GM13977 (cell line): ENCODE measurements at places on chromosomes 4 and X.
A peak's percentile ranks its signal among the peaks of the same experiment; 100 is the strongest.

GRCh38 chr4:8285976-8286718 lies 16.6 kb downstream of the HTRA3 start:
- no peak for DNase-seq

DNA sequence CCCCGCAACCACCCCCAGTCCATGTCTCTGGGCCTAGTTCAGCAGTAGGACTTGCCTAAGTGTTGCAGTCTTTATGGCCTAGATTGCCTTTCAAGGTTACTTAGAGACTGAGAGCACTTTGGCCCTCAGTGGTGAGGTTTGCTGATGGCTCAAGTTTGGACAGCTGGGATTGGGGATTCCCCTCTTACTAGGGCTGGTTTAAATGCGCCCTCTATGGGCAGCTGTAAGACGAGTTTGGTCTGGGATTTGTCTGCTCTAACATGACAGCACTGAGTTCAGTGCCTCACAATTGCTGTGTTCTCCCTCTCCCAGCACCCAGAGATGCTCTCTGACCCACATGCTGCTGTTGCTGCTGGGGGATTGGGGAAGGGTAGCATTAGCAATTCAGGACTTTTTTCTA lies 23.1 kb downstream of the DACH2 start:
- no peak for DNase-seq

- no peak for DNase-seq
These were observed 94.9 kb upstream of the PJA1 start for GRCh38 chrX:69260169-69260568.

DNA sequence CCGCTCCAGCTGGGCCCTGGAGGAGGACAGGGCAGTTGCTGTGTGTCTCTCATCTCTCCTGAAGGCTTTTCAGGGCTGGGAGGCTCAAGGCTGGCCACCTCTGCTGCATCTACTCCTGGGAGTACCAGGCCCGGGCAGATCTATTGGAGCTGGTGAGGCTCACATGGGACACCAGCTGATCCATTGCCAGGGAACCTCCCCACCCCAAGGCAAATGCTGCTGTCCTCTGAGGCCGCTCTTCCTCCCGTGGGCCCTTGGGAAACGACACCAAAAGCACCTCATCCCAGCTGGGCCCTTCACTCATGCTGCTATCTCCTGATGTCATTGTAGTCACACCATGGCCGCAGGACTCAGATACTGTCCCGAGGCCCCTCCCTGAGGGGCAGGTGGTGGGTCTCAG lies 3.6 kb downstream of the UBL4A start:
- no peak for DNase-seq

DNA sequence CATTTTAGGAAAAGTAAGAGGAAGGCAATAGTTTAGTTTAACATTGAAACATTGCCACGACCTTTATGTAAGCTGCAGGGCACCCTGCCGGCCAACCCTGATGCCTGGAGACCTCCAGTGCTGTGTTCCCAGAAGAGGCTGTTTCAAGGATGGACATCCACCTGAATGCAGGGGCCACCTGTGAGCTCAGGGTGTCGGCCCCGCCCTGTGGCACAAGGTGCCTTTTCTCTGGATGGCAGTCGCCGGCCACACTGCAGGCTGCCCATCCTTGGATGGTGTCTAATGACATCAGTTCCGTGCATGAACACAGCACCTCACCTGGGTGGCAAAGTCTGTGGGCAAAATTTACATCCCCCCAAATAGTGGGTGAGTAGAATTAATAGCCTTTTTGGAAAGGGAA lies 180.0 kb downstream of the AFAP1 start:
- DNase-seq: no peak

DNA sequence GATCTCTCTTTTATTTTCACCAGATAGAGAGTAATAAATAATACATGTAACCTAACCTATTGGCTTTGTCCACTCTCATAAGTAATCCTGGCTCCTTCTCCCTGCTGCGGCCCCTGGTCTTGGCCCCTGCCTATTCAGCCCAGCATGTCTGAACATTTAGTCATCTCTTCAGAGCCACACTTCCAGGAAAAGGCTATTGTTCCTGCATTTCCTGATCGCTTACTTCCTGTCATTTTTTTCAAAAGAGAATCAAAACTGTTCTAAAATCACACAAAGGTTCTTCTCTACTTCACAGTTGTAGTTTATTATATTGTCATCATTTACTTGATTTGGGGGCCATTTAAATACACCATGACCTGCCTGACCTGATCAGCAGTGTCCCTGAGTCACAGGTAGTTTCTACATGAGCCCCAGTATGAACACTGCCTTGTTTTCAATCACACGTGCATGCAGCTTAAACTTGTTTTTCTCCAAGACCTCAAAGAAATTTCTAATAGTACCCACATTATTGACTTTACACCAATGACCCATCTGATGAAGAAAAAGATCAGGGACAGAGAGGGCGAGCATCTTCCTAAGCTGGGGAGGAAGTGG lies 47.4 kb upstream of the KDR start:
- DNase-seq: no peak

- no peak for DNase-seq
These were observed 116.1 kb upstream of the PLAC1 start for GRCh38 chrX:134774190-134775048.

- DNase-seq: no peak
These were observed at the start of gene EDNRA for GRCh38 chr4:147480891-147481576. Gene EDNRA (plus strand): TSS chr4:147481097. CDS start chr4:147485682, 4,585 bp downstream.

GRCh38 chr4:121428721-121429120 lies 47.9 kb upstream of the QRFPR start:
- no peak for DNase-seq

- DNase-seq: no peak
These were observed 14.4 kb downstream of the IL21 start for GRCh38 chr4:122606364-122607043.

- no peak for DNase-seq
These were observed 19.5 kb downstream of the REST start for GRCh38 chr4:56927196-56927595.

- DNase-seq: no peak
These were observed 7.9 kb upstream of the CHRDL1 start for GRCh38 chrX:110803506-110803905.

DNA sequence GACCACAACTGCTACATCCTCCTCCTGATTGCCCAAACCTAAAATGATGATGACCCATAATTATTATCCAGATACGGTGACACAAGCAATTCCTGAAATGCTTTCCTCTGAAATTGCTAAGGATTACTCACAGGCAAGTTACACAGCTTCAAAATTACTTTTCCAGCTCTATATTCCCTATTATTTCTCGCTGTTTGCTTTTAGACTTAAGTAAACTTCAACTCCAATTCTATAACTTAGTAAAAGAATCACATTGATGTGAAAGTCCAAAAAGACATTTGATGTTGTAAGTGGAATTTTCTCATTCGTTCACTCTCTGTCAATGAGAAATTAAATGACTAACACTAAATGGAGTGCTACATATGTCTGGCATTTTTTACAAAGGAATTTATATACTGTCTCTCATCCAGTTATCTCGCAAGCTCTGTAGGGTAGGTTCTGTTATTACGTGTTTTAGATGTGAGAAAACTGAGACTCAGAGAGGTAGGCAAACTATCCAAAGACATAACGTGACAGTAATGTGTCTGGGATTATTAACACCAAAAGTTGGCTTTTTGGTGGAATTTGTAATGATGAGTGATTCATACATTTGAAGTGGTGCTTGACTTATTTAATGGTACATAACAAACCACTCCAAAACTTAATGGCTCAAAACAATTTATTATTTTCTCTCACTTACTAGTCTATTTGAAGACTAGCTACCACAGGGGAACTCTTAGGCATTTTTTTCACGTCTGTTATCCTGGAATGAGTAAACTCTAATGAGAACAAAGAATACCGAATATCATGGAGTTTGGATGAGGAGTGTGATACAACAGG lies 31.5 kb downstream of the PALLD start:
- DNase-seq: no peak

GRCh38 chr4:30717208-30718020 lies 2.8 kb upstream of the PCDH7 start:
- DNase-seq: peak; percentile 49

GRCh38 chr4:141541851-141542250 lies 94.5 kb upstream of the IL15 start:
- no peak for DNase-seq

DNA sequence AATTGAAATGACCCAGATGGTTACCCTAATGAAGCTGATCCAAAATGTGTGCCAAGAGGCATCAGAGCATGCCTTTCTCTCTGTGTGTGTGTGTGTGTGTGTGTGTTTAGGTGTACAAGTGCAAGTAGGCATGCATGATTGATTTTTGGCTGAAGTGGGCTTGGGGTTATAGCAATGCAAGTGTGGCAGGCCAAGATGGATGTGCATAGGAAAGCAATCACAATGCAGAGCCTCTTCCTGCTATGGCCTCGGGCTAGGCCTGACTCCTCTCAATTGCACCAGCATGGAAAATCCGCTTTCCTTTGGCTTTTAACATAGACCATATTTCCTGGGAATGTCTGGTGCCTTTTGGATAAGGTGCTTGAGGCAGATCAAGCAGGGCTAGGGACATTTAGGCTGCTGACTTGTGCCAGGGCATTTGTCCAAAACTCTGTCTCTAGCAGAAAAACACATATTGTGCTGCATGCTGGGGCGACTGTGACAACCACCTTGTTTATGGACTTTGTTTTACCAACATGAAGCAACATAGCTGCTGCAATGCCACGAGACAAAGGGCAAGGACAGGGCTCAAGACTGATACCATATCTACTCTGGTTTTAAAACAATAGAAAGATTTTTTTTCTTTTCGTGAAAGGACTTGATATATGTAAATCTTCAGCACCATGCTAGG lies 395.7 kb downstream of the RAPGEF2 start:
- DNase-seq: no peak

GRCh38 chr4:156725257-156725656 lies 246.3 kb downstream of the PDGFC start:
- no peak for DNase-seq

DNA sequence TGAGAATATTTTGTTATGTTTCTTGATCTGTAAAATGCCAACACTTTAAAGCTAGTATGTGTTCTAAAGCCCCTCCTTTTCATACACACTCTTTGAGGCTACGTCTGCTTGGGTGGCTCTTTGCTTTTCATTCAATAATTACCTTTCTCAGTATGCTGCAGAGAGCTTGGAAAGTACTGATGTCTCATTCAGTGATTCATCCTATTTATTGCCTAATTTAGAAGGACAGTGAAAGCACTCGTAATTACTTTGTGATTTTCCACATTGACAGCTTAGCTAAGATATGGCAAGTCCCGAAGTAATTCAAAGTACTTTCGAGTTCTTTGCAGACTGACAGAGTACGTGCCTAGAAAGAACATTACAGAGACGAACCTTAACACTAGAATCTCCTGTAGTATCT lies 57.2 kb downstream of the BMP15 start:
- DNase-seq: no peak

DNA sequence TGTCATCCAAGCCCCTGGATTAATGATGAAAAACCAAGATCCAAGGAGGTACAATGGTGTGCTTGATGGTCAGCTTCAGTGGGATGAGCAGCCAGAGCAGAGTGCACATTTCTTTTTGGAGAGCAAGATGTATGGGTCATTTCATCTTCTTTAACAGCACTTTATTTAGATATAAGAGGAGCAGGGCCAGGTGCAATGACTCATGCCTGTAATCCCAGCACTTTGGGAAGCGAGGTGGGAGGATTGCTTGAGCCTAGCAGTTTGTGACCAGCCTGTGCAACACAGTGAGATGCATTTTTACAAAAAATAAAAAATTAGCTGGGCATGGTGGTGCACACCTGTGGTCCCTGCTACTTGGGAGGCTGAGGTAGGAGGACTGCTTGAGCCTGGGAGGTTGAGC lies 45.3 kb upstream of the MAP3K15 start:
- no peak for DNase-seq

DNA sequence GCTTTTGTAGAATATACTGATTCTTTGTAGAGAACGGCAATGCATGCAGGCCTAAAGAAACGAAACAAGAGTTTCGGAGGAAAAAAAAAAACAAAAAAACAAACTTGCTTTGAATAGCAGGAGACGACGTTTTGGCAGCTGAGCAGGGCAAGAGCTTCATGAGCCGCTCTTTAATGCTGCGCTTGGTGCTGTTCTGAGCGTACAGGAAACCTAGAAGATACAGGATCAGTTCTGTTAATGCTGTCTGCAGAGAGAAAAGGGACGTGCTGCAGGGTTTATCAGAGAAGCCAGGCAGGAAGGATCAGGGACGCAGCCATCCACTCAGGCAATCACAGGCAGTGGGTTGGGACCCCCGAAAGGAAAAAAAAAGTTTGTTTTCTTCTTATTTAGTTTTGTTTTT lies 182.2 kb downstream of the PACRGL start:
- DNase-seq: no peak

- DNase-seq: no peak
These were observed 114.0 kb downstream of the PCDH10 start for GRCh38 chr4:133263104-133263503.

- DNase-seq: peak; percentile 74
These were observed 94.7 kb upstream of the PUDP start for GRCh38 chrX:7242613-7243012.

DNA sequence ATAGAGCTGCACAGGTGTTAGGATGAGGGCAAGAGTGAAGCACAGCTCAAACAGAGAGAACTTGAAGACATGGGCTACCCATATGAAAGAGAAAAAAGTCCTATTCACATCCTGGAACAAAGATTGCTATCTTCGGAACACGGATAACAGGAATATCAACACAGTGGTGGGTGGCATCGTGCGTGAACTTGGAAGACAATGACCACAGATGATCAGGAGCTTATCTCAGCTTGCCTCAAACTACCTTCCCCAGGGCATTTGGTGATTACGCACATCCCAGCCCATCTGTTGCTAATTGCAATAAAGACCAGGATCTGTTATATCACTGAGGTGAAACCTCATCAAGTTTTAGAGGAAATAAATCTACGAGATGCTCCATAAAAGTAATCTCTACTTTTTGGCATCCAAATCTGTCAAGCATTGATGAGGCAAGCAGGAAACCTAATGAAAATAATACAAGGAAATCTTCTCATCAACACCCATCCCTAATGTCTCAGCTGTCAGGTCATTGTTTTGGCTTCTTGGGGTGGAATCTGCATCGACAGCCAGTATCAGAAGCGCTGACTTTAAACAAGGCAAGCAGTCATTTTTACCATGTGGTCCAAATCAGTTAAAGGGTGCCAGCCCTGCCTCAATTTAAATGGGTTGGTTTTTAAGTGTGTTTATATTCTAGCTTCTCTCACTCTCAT lies 188.2 kb downstream of the SPCS3 start:
- DNase-seq: no peak

DNA sequence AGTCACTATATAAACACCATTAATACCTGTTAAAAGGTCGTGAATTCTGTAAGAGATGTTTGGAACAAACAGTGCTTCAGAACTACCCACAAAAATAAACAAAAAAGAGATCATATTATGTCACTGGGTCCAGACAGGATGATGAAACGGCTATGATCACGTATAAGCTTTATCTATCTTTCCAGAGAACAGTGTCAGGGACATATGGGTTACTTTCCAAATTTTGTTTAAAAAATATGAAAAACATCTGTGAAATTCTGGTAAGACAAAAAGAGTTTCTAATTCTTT lies 90.0 kb downstream of the SORBS2 start:
- no peak for DNase-seq
